ENCODE measurements at places on chromosomes 11 and 22.

DNA sequence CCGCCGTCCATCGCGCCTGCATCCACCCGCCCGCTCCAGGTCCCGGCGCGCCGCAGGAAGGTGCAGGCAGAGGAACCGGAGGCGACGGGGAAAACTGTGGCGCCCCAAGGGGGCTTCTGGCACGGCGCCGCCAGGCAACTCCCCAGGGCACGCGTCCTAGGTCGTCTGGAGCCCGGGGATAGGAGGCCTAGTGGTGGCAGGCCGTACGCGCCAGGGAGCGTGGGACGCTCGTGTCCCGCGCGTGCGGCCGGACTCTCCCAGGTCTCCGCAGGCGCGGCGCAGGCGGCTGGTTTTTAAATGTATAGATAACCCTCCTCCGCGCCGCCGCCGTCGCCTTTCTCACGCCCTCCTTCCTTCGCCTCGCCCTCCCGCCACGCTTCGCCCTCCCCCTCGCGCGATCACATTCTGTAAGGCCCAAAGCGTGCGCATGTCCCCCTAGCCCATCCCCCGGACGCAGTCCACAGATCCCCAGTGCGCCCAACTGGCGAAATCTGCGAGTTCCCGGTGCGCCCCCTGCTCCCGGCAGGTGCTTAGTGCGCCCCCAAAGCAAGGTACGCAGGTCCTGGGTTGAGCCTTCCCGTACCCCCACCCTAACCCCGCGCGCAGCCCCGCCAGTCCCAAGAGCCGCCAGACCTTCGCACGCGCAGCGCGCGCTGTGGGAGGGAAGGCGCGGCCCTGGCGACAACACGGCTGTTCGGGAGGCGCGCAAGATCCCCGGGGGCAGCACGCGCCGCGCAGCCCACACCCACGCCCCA lies at the start of gene ASCL2:
Gene ASCL2 (minus strand): TSS at position 267 of the 755 bp plus-strand sequence. CDS start 256 bp downstream, at position 11.
- DNase-seq, result peak; percentile 4

GRCh38 chr11:46198245-46199240 lies 77.3 kb upstream of the PHF21A start:
- no peak for DNase-seq

- no peak for DNase-seq
These were observed 2.4 kb downstream of the TRIM22 start for GRCh38 chr11:5691964-5692361.

GRCh38 chr11:49208006-49208721 lies at the start of gene FOLH1:
Gene FOLH1, minus strand, starts transcription at chr11:49208602. Its CDS starts 193 bp downstream, at chr11:49208409.
- DNase-seq, result no peak

GRCh38 chr11:34653851-34654482 lies 33.1 kb downstream of the EHF start:
- DNase-seq, result no peak

DNA sequence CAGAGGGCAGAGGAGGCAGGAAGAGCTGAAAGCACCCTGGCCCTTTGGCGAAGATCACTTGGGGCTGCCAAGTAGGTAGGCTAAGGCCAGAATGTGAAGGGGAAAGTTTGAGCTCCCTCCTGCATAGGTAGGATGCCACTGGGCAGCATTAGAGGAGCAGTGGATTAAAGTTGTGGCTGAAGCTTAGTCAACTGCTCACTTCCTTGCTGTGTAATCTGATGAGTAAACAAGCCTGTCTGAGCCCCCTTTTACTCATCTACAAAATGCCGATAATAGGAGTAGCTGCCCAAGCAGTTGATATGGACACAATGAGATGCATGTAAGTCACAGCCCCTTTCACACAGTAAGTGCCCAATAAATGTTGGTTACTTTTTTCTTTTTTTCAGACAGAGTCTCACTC lies 216.4 kb downstream of the MN1 start:
- no peak for DNase-seq

Measured in NCI-H748 treated with DMSO at 0.1 percent for 48 hours (cell line).